T1000 (cell line): ENCODE measurements at places on chromosomes 4 and X.

DNA sequence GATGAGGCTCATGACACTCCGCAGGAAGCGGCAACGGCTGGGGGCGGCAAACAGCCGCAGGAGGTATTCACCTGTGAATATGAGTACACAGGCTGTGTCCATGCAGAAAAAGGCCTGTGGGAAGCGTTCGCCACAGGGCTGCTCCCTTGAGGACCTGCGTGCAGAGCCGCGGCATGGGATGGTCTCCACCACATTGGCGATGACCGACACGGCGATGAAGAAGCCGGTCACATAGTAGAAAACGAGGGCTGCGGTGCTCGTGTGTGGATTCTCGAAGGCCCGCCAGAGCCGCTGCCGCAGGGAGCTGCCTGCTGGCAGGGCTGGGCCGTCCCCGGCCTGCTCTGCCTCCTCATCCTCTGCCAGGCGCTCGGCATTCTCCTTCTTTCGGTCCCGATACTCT is 2.2 kb downstream of the KCND1 start:
- no peak for DNase-seq

DNA sequence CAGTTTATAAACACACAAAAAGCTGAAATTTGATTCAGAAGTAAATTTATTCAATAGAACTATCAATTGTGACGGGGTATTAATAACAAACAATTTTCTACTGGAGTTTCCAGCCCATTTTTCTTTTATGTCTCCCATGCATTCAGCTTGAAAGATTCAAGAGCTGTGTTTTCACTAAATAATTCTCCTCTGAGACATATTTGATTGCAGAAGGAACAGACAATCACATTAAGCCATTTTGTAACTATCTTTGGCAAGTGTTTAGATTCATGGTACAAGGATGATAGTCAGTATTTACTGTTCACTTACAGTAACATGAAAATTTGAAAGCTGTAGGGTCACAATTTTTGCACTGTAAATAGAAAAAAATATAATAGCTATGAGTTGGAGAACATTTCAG is 198.4 kb upstream of the TACR3 start:
- no peak for DNase-seq

DNA sequence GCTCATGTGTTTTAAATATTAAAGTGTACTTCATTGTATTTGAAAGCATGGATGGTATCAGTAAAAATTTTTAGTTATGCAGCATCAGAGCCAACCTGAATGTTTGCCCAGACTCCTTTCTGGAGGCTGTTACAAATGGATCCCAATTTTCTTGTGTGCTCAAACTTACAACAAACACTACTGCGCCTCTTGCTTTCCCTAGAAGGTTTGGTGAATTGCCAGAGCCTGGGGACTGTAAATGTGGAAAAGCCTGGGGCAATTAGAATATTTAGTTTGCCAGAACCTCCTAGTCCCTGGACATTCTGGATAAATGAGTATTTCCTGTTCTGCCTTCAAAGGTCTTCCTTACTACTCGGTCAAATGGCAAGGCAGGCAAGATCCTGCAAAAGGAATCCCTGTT is 4.8 kb downstream of the CAPN6 start:
- DNase-seq = no peak

GRCh38 chr4:8608714-8609391 is 16.3 kb downstream of the CPZ start:
- DNase-seq = no peak

DNA sequence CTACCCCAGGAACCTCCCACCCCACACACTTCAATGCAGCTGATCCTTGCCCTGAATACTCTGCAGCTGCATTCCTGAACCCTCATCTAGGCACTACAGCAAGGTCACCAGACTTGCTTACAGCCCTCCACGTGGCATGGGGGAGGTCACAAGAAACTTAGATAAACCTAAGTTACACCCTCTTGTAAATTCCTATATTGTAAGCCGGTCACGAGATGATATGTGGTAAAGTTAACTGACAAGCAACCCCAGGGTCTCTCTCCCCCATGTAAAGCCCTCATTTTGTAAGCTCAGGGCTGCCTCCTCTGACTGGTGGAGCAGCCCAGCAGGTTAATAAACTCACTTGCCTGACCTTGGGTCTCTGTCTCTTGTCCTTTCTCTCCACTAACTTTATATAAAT is 570.7 kb downstream of the PCDH7 start:
- DNase-seq = no peak
